Dermis blood vessel endothelial cell (primary cell): ENCODE measurements at places on chromosomes 12 and 14.

DNA sequence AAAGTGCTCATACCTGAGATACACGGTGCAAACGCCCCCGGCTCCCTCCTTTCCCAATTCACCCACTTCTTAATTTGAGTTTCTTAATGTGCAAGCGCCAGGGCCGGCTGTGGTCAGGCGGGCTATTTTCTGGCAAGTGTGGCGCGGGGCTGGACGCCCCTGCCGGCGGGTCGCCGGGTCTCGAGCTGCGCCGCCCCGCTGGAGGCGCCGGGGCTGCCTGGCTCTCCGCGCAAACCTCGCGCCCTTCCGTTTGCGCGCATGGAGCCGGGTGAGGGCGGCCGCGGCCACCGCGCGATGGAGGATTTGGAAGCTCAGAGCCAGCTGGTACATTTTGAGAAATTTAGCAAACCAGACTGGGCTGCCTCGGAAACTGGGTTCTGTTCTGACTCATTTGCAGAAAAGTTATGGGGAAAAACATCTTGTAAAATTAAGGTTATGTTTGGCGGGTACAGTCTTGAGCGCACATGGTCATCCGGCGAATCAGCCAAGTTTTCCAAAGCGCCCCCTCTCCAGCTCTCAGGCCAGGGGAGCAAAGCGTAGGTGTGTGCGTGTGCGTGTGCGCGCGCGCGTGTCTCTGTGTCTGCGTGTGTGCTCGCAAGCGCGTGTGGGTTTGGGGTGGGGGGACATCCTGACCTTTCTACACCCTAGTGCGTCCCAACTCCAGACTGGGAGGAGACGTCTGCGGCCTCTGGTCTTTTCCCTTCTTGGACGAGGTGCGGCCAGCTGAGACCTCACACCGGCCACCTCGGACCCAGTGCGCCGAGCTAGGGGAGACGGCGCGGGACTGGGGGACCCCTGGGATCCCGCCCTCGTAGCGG lies 6.5 kb upstream of the OTX2 start:
- no peak for DNase-seq

- DNase-seq = no peak
Measured at GRCh38 chr12:1616233-1617066, 12.6 kb upstream of the WNT5B start.

- no peak for DNase-seq
Measured at GRCh38 chr12:905261-906031, 44.0 kb downstream of the RAD52 start.

DNA sequence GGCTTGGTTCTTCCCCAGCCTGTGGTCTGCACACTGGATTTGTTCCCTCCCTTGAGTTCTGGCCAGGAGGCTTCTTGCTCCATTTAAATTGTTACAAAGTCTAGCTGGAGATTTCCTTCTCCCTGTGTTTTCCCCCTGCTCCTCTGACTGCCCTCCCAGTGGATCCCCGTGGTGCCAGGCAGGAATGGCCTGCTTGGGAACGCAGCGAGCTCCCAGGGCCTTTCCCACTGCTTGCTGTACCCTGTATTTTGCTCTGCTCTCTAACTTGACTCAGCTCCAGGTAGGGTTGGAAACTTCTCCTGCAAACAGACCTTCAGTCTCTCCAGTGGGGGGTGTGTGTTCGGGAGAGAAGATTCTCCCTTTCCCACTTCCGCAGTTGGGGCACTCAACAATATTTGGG lies 349.2 kb upstream of the FBXO33 start:
- no peak for DNase-seq

- DNase-seq = no peak
Measured at GRCh38 chr12:966724-967123, 17.2 kb upstream of the RAD52 start.

DNA sequence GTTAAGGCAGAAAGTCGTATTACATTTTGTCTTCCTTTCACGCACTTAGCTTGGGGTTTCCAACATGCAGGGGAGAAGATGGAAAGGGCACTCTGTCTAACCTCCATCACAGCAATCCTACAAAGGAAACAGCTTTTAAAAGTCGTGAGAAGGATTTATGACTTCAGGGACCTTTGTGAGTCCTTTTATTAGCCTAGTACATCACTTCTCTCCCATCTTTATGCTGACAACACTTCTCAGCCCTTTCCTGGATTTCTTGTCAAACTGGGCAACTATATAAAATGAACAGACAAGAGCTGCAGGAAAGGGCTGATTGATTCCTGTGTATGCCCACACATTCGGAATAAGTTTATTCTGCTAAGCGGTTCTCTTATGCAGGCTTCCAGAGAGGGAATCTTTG lies 159.0 kb downstream of the DERA start:
- DNase-seq = no peak

DNA sequence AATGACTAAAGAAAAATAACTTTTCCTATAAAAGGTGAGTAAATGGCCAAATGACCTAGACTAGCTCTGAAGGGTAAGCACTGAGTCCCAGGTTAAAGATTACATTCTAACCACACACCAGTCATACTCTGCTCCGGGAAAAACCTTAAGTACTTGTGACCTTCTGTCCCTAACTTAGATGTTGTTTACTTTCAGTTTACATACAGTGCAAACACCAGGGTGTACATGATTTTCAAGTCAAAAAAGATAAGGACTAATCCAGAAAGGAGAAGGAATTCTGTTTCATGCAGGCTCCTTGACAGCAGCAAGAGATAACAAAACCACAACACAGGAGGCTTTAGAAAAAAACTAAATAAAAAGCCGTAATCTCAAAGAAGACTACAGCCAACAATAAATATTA lies 174.2 kb downstream of the PPM1H start:
- DNase-seq = no peak

DNA sequence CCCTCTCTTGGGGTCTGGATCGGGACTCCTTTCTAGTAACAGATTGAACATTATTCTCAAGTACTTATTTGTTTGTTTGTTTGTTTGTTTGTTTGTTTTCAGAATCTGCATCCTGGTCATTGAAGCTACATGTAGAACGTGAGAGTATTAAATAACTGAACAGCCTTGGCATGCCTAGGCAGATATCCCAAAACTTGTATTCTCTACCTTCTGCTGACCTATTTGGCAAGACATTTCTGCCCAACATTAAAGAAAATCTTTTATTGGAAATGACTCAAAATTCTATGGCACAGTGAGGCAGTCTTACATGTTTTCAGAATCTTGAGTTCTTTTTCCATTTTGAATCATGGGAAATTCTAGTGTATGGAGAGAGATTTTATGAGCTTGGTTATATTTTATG lies 165.1 kb upstream of the CNOT2 start:
- no peak for DNase-seq

DNA sequence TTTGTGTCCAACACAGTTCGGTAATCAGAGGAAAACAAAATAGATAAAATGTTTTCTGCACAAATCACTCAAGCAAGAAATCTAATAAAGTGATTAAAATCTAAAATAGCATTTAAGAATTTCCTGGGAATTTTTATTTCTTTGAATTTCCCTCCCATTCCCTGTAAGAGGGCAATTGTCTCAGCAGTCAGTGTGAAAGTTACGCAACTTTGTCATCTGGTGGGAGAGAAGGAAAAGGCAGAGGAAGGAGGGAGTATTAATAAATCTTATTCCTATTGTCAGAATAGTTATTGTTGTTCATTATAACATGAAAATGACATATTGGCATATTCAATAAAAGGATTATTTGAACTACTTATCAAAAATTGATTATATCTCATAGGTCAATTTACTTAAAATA lies 464.9 kb downstream of the PRKD1 start:
- no peak for DNase-seq
